ENCODE measurements at places on chromosomes 12 and 14. TPM values are rescaled to one million over a fixed set of nuclear protein-coding genes. Genes with fewer than 3 reads are reported as not detected.

The PTCSC3 gene
- total RNA-seq, result not detected

The SLCO1B1 gene
- not detected for total RNA-seq

The GPR135 gene
- 2.6 TPM for total RNA-seq

The P2RX2 gene
- total RNA-seq, result not detected

The SPX gene
- 0.91 TPM for total RNA-seq

The NYNRIN gene
- total RNA-seq, result 33.2 TPM

The CLEC14A gene
- 3.4 TPM for total RNA-seq

The SERPINA12 gene
- total RNA-seq, result not detected
